CD4-positive, alpha-beta T cell treated with Interleukin-15 for 1 hour (primary cell): ENCODE measurements at places on chromosomes 13 and 19.

- DNase-seq = no peak
Measured at GRCh38 chr19:36103842-36104552, 6.9 kb upstream of the OVOL3 start.

GRCh38 chr19:29092712-29093552 lies 120.0 kb downstream of the UQCRFS1 start:
- no peak for DNase-seq

DNA sequence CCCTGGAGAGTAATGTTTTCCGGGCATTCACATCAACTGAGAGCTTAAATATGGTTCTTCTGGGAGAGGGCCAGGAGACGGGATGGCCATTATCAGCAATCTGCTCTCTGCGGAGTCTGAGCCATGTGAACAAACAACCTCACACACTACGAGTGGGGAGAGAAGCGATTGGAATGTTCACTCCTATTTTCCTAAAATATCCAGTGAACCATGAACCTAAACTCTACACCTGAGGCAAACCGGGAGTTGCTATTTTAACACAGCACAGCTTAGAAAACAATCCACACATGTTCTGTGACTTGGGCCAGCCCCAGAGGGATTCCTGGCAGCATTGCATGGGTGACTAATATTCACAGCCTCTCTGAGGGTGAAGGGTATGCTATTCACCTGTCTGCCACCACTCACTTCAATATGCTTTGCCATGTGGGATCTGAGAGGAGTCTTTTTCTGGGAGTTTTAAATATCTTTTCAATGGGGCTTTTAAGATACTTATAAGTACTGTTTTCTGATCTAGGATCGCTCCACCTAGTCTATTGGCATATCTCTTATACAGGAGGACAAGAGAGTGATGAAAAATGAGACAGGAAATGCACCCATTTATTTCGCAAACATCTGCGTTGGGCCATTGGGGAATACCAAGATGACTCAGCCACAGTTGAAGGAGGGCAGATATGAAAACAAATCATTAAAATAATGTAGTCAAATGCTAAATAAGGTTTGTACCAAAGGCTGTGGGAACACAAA lies 72.6 kb upstream of the SERP2 start:
- DNase-seq = peak; percentile 25

DNA sequence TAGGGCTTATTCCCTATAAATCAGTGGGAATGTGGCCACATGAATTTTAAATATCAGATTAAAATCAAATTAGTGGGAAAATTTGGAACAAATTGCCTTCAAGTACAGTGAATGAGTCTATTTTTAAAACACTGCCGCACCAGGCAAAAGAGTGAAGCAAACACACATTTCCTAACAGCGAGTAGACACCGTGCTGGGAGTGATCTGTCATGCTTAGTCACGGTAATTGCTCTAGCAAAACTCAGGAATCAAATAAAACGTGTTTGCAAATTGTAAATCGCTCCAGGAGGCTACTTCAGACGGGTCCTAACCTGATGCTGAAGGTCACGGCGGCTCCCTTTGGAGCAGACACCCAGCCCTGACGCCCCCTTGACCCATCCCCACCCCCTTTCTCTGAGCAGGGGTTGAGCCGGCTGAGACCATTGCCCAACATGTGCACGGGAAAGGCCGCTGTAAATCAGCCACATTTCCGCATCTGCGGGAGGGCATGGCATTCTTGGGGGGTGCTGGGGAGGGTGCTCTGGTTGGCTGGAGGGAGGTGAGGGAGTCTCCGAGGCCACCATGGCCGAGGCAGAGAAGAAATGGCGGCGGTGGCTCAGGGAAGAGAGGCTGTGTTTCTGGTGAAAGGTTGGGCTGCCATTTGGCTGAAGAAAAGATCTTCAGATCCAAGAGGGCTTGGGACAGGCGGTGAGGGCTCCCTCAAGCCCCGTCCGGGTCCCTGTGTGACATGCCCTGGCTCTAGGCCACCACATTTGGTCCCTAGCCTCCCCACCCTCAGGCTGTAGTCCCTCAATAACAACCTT lies 8.9 kb downstream of the CEBPA start:
- DNase-seq = peak; percentile 33

- DNase-seq = peak; percentile 38
Measured at GRCh38 chr19:3798137-3798536, 12.0 kb upstream of the MATK start.

GRCh38 chr19:5434970-5435641 lies 20.1 kb upstream of the ZNRF4 start:
- no peak for DNase-seq

DNA sequence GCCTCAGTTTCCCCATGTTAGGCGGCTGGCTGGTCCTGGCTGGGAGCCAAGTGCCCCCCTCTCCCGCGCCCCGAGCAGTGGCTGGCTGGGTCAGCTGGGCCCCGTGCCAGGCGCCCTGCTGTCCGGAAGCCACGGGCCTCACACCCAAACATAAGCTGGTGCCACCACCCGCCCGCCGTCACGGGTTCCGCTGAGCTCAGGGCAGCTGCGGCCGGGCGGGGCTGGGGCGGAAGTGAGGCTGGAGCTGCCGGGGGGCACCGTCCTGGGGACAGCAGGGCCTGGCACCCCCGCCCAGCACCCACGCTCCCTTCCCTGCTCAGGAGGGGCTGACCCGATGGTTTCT lies 19.3 kb downstream of the HCN2 start:
- DNase-seq = peak; percentile 43

DNA sequence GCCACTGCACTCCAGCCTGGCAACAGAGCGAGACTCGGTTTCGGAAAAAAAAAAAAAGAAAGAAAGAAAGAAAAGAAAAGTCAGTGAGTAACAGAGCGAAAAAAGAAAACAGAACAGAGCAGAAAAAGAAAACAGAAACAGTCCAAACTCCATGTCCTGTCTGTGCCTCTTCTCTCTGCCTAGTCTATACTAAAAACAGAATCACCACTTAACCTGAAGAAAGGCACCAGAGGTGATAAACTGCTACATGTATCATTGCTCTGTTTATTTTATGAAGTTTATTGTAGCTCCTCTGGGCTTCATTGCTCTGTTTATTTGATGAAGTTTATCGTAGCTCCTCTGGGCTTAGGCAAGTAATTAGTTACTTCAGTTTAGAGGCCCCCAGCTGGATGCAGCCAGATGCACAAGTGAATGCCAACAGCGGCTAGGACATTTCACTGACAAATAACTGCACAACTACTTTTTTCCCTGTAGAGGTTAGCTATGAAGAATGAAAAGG lies 39.2 kb downstream of the TBC1D4 start:
- DNase-seq = no peak

DNA sequence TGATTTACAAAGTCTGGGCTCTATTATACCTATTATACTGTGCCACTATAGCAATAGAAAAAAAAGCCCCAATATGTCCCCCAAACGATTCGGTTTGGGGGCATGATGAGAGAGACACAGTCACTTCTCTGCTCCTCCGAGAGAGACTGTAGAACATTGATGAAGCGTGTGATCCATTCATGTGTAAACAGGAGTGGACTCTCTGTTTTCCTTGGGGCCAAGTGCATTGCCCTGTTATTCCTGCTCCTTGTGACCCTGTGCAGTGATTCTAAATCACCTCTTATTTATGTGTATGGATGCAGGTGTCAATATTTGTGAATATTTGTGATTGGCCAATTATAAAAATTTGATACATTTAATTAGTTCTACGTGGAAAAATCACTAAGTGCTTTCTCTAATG lies 17.0 kb downstream of the F10 start:
- DNase-seq = no peak
